ENCODE measurements at places on chromosomes 2 and 18.

GRCh38 chr2:45018023-45018422 lies 8.8 kb upstream of the SIX2 start:
- DNase-seq, result no peak

GRCh38 chr2:26089337-26089736 lies 55.5 kb downstream of the RAB10 start:
- no peak for DNase-seq

GRCh38 chr2:26535663-26536275 lies 57.8 kb upstream of the OTOF start:
- no peak for DNase-seq

DNA sequence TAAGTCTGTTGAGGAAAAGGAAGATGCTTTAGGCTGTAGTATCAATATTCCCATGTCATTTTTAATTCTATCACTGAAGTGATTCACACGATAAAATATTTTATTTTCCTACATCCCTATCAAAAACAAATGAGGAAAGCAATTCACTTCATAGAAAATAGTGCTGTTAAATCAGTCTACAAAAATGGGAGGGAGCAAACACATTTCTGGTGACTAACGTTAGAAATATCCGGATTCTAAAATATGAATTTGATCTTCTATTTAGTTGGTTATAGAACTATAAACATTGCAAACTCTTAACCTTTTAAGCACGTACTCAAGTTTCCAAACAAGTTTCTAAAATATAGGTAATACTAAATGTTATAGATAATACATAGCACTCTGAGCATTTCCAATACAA lies 20.8 kb downstream of the ATF2 start:
- DNase-seq, result no peak

GRCh38 chr2:25829377-25829704 lies 48.9 kb downstream of the ASXL2 start:
- DNase-seq, result no peak

GRCh38 chr2:201953880-201954279 lies 79.8 kb upstream of the FZD7 start:
- DNase-seq, result no peak

DNA sequence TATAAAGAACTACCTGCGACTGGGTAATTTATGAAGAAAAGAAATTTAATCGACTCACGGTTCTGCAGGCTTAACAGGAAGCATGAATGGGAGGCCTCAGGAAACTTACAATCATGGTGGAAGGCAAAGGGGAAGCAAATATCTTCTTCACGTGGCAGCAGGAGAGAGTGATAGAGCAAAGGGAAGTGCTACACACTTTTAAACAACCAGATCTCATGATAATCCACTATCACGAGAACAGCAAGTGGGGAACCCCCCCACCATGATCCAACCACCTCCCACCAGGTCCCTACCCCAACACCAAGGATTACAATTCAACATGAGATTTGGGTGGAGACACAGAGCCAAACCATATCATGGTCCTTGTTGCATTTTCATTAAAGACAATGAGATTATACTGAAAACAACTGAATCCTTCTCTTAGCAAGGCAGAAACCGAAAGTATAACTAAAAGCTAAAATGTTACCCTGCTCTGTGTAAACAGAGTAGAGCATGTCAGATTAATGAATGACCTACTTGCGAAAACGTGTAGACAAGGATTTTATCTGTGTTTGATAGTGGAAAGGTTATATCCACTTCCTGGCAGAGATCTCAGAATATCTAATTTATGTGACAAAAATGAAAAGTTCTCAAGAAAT lies 60.1 kb upstream of the RBBP8 start:
- no peak for DNase-seq

GRCh38 chr2:171244466-171244969 lies 83.8 kb upstream of the TLK1 start:
- DNase-seq, result no peak

- no peak for DNase-seq
These were observed 303.7 kb downstream of the SS18 start for GRCh38 chr18:25786758-25787157.

DNA sequence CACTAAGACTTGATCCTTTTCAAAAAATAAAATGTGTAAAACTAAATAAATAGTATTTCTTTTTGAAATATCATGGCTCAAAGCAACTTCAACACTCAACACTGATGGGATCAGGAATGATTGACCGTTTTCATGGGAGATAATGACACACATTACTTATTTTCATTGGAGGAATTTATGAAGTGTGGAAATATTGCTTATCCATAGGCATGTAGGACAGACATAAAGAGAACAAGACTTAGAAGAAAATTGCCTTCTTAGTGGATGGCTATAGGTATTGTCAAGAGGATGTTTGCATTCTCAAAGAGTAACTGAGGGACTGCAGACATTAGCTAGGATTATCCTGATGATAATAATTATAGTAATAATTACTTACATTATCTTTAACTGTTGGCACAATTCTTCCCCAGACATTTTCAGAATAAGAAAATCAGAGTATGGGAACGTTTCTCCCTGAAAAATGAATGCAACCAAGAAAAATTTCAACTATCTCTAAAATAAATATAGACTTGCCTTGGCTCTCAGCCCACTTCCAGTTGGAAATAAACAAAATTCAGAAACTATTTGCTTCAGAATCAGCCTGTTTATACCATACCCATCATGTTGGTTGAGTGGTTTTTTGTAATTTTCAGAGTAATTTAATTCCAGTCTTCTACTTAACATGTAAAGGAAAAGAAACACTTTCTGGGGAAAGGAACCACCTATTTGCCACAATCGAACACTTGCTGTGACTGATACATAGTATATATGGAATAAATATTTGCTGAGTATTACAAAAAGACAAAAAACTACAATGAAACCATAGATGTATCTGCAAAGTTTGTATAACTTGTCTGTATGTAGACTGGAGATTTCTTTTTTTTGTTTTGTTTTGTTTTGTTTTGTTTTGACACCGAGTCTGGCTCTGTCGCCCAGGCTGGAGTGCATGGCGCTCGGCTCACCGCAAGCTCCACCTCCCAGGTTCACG lies 165.7 kb downstream of the TMX3 start:
- DNase-seq, result no peak

DNA sequence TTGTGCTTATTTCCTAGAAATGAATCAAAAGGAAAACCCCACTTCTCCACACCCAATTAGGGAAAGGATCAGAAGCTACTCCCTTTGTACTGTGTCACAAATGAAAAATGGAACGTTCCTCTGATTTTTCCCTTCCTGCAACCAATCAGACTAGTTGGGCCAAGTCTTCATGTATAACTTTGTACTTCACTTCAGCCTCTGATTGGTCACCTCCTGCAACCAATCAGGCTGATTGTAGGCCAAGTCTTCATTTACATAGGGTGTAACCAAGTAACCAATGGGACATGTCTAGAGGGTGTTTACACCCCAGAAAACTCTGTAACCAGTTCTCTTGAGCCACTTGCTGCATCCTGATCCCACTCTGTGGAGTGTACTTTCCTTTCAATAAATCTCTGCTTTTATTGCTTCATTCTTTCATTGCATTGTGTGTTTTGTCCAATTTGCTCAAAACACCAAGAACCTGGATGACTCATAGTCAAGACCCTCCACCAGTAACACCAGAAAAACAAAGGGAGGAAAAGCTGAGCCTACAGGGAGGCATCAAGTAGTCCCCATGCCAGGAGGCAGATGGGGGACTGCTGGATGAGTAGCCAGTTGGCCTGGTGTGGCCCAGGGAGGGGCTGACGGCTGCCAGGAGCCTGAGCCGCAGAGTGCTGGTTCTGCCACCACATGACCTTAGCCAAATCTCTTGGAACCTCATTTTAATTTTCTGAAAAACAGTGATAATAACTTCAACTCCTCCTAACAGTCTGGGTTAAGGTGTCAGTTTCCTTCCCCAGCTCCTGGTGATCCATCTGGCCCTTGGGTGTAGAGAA lies 46.1 kb downstream of the SOWAHC start:
- DNase-seq, result no peak

All from activated CD4-positive, alpha-beta T cell treated with anti-CD3 and anti-CD28 coated beads, Interleukin-2, amount 50 U/mL, for 24 hours (primary cell).